ENCODE measurements at places on chromosomes 13 and 19. TPM values are rescaled to one million over a fixed set of nuclear protein-coding genes. Genes with fewer than 3 reads are reported as not detected.

DNA sequence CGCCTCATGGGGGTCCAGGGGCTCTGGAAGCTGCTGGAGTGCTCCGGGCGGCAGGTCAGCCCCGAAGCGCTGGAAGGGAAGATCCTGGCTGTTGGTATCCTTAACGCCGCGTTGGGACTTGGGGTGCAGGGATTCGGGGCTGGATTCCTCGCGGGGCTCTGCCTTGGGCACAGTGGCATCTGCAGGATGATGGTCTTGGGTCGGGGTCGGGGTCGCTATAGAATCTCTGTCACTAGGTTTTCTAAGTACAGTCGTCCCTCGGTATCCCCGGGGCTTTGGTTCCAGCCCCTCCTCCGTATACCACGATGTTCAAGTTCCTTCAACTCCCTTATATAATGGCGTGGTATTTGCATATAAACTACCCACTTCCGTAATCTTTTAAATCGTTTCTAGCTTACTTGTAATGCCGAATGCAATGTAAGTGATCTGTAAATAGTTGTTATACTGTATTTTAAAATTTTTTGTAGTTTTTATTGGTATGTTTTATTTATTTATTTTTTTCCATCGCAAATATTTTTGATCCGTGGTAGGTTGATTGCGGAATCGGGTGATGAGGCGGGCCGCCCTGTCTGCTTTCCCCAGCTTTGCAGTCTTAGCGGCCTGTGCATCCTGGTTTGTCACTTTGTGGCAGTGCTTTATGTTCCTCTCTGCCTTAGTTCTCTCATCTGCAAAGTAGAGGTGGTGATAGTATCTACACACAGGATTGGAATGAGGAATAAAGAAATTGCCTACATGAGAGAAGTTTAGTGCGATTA, 606 bp downstream of the ERCC5 start:
- H3K4me1 ChIP-seq, result peaks cover 3% of the 10 kb centered on the region
- H3K27ac ChIP-seq, result peak overlapping the region; percentile 98
- H3K36me3 ChIP-seq, result no peaks in the 10 kb centered on the region
- peak; percentile 41 for DNase-seq

- H3K27me3 ChIP-seq, result no peaks in the 10 kb centered on the region
- no peak for DNase-seq
- peaks cover 21% of the 10 kb centered on the region for H3K36me3 ChIP-seq
- no peak overlapping the region for H3K27ac ChIP-seq
- peaks cover 4% of the 10 kb centered on the region for H3K4me1 ChIP-seq
Observed at GRCh38 chr19:58395979-58396627, 647 bp downstream of the RNF225 start.

- no peaks in the 10 kb centered on the region for H3K4me1 ChIP-seq
- no peak overlapping the region for H3K27ac ChIP-seq
- no peaks in the 10 kb centered on the region for H3K27me3 ChIP-seq
- DNase-seq, result no peak
- H3K4me3 ChIP-seq, result no peak overlapping the region
Observed at GRCh38 chr13:49840266-49840665, 47.8 kb upstream of the KPNA3 start.

GRCh38 chr19:38538793-38539528, 78.8 kb downstream of the MAP4K1 start:
- H3K36me3 ChIP-seq, result no peaks in the 10 kb centered on the region
- H3K27me3 ChIP-seq, result no peaks in the 10 kb centered on the region
- no peak overlapping the region for H3K4me3 ChIP-seq
- no peaks in the 10 kb centered on the region for H3K4me1 ChIP-seq

DNA sequence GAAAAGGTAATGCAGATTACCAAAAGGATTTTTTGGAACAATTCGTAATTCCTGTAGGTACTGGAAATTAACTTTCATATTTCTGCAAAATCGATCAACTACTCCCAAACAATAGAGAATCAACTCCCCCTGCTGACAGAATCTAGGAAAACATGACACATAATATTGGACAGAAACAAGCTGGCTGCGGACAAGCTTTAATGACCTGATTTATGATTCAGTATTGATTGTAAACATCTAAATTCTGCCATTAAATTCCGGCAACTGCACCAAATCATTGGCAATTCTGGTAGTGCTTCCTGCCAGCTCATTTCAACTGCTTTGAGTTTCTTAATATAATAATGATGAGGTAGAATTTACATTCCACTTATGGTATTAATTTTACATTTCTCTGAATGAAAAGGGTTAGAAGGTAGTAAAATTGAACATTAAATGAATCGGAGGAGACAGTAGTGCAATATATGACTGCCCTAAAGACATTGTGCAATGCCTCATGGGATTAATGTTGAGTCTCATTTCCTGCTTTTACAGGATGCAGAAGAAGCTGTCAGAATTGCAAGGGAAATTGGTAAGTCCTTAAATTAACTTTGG, 146.5 kb downstream of the PCCA start:
- H3K27me3 ChIP-seq, result no peaks in the 10 kb centered on the region
- H3K4me3 ChIP-seq, result no peak overlapping the region
- peak; percentile 43 for DNase-seq

DNA sequence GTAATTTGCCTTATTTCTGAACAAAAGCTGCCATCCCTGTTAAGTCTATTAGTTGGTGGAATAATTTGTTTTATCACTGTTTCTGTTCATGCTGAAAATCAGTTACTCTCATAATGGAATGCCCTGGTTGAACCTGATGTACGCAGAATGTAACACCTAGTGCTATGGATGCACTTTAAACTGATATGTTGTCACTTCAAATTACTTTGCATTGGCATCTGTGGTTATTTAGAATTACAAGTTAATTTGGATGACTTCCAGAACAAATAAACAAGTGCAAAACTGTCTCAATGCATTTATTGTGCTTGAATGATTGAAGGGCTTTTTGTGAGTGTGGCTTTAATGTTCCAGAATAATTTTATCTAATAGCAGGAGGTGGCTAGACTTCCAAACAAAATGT, 368.2 kb upstream of the SLITRK5 start:
- H3K27ac ChIP-seq, result no peak overlapping the region
- no peaks in the 10 kb centered on the region for H3K4me1 ChIP-seq
- H3K36me3 ChIP-seq, result no peaks in the 10 kb centered on the region
- DNase-seq, result no peak
- H3K4me3 ChIP-seq, result no peak overlapping the region

GRCh38 chr13:42396901-42397655, 125.1 kb downstream of the AKAP11 start:
- H3K4me3 ChIP-seq, result no peak overlapping the region
- H3K27ac ChIP-seq, result no peak overlapping the region
- H3K4me1 ChIP-seq, result no peaks in the 10 kb centered on the region
- no peaks in the 10 kb centered on the region for H3K36me3 ChIP-seq
- peaks cover 2% of the 10 kb centered on the region for H3K27me3 ChIP-seq

CEACAM3 gene
- total RNA-seq, result not detected

RNF225 gene
- under 0.01 TPM for total RNA-seq

FFAR3 gene
- total RNA-seq, result not detected

KIR2DL3 gene
- not detected for total RNA-seq

Measured in fibroblast of lung (primary cell).